ENCODE measurements at places on chromosomes 11 and 22.

DNA sequence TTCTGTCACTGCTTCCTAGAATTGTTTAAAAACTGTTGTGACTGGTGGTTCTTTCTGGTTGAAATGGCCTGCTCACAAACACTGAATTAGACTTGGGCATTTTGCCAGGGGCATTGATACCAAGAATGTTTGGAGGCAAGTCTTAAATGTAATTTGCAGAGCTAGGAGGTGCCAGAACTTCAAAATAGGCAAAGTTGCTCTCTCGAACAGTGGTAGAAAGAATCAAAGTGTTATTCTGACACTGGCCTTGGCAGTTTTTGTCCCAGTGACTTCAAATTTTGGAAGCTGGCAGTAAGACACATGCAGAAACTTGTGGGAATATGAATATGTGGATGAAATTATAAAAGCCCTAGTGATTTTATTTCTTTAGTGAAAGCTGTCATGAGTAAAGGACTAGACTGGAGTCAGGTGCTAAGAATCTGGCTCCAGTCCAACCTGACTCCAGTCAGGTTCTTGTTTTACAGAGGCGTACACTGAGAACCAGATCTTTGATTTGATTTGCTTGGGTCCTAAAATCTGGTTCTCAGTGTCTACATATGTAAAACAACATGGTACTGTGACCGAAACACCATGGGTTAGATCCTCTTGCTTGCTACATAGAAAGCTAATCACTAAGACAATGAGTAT lies 20.9 kb downstream of the SVIP start:
- DNase-seq = no peak

DNA sequence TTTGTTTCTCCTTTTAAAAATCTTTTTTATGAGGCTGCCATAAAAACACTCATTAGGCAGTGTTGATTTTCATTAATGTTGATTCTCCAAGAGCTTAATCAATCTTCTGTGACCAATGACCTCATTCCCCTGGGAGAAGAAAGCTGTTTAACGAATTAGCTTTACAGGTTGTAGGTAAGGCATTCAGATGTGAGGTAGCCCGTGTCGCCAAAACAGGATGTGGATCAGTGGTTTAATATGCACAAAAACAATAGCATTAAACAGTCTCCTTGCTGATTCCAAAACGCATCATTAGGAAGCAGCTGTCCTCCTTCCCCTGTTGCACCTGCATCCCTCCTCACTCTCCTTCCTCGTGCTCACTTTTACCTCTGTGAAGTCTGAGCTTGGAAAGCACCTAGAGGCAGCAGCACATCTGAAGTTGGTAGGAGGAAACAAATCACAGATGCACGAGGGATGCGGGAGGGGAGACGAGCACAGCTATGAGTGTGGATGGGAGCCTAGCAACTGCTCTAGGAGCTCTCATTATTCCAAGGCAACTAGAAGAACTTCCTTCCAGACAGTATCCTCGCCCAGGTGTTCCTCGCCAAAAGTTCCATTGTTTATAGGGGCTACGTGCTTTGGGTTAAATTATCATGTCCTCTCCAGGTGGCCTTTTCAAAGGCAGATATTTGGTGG lies 179.4 kb upstream of the SNX19 start:
- DNase-seq = no peak

DNA sequence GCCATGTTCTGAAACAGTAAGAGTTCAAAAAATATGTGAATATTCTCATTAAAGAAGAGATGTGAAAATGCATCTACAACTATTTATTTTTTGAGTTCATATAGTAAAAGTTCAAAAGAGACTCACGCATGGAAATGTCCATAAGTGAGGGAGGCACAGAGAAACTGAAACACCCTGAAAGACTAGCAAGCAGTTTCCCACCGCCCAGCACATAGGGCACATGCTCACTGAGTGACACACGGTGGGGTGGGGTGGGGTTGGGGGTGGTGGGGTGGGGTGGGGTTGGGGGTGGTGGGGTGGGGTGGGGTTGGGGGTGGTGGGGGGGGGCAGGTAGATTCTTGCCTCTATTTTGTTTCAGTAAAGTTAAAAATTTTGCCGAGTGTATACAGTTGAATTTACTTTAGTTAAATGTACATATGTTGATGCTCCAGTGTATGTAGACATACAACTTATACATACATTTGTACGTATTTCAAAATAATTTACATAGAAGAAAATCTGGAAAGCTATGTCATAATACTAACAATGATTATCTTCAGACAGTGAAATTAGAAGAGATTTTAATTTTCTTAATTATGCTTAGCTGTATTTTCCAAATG lies 6.3 kb downstream of the CCDC34 start:
- DNase-seq = no peak

GRCh38 chr11:93497596-93497995 lies 45.6 kb downstream of the SMCO4 start:
- no peak for DNase-seq

DNA sequence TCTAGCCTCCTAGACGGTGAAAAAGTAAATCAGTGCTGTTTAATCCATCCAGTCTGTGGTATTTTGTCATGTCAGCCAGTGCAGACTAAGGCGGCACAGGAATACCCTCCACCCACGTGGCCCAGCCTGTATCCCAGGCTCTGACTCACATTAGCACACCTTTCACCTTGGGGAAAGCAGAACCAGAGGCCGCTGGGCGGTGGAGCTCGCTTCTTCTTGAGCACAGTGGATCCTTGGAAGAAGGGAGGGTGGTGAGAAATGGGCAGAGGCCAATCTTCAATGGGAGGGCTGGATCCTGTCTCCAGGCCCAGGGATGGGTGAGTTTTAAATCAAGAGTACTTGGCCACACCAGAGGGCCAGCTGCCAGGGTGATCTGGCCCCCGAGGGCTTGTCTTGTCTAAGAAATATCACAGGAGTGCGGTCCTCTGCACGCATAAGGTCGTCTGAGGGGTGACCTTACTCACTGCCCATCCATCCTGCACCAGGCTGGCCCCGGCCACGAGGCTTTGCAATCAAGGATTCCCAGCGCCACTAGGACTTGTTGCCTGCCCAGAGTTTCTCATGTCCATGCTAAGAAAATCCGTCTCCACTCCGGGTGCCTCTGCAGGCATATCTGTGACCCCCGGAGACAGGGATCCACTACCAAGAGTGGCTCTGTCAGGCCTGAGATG lies 658.5 kb downstream of the BRD1 start:
- no peak for DNase-seq

- DNase-seq = no peak
Observed at GRCh38 chr11:67646535-67647336, 3.8 kb downstream of the ACY3 start.

GRCh38 chr22:20793748-20794649 lies 20.1 kb downstream of the SERPIND1 start:
- DNase-seq = no peak

GRCh38 chr11:46450846-46451477 lies 59.4 kb upstream of the CHRM4 start:
- no peak for DNase-seq

GRCh38 chr22:23216461-23217170 lies 36.3 kb downstream of the BCR start:
- DNase-seq = no peak

DNA sequence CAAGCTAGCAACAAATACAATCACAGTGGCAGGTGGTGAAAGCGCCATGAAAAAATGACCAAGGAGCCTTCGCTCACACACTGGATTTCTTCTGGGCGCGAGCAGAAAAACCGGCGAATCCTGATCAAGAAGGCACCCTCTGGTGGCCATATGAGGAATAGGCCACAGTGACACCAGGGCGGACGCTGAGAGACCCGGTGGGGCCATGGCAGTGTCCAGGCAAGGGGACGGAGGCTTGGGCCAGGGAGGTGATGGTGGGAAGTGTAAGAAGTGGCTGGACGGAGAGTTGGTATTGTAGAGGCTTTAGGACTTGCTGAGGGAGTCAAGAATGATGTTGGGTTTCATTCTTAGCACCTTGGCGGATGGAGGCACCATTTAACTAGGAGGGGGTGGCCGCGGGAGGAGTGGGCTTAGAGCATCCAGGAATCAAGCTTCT lies 16.9 kb upstream of the RAC2 start:
- DNase-seq = peak; percentile 58

DNA sequence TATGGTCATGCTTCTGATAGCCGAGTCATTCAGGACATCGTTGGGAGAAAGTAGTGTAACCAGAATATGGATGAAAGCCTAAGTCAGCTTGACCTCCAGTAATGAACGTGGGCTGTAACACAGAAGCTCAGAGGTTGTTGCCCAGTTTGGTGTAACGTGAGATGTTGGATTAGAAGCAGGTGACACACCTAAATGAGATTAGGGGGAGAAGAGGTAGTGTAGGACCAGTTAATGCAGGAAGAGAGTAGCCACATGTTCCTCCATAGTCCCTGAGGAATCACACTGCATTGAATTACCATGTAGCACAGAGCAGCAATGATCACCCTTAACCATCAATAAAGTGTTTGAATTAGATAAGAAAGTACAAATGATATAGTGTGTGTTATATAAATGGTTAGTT lies 20.4 kb downstream of the FBXO7 start:
- DNase-seq = no peak

- peak; percentile 37 for DNase-seq
Observed at GRCh38 chr11:58576887-58577471, 1.3 kb upstream of the LPXN start.

- DNase-seq = no peak
Observed at GRCh38 chr11:107973641-107974040, 35.1 kb upstream of the CUL5 start.

- no peak for DNase-seq
Observed at GRCh38 chr11:123286761-123287160, 91.7 kb upstream of the CLMP start.

DNA sequence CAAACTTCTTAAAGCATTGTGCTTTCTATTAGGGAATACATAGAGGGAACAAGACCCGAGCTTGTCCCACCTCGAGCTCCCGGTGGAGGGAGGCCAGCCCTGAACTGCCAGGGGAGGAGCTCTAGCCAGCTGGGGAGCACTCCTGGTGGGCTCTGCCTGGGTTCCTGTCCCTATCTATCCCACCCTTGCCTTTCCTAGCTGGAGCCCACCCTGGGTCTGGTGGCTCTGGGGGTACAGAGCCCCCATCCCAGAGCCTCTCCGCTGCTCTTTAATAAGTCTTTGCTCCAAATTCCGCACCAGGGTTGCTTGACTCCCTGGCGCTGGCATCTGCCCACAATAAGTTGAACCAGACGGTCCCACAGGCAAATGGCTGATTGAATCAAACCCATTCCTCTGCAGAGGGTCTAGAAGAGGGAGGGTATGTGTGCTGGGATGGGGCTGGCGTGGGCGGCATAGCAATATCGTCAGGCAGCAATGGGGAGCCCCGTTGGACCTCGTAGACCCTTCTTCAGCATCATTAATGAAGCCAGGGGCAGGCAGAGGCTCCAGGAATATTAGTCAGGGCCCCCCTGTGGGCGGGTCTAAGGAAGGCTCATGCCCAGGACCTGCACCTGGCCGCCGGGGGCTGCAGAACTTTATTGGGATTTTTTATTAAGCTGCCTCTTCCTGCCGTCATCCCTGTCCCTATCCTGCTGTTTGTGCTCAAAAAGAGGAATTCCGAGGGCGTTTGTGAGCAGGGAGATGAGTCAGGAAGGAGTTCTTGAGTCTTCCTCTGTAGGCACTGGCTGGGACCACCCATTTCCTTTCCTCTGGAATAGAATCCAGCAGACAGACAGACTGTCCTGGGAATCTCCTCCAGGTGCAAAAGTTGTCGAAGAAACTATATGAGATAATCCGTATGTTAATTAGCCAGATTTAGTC lies 38.5 kb upstream of the RIC3 start:
- DNase-seq = no peak

GRCh38 chr11:71542879-71543777 lies 5.1 kb upstream of the KRTAP5-9 start:
- DNase-seq = no peak

- no peak for DNase-seq
Observed at GRCh38 chr11:115409116-115409670, 95.0 kb downstream of the CADM1 start.

- no peak for DNase-seq
Observed at GRCh38 chr11:34184505-34185015, 79.1 kb downstream of the NAT10 start.

DNA sequence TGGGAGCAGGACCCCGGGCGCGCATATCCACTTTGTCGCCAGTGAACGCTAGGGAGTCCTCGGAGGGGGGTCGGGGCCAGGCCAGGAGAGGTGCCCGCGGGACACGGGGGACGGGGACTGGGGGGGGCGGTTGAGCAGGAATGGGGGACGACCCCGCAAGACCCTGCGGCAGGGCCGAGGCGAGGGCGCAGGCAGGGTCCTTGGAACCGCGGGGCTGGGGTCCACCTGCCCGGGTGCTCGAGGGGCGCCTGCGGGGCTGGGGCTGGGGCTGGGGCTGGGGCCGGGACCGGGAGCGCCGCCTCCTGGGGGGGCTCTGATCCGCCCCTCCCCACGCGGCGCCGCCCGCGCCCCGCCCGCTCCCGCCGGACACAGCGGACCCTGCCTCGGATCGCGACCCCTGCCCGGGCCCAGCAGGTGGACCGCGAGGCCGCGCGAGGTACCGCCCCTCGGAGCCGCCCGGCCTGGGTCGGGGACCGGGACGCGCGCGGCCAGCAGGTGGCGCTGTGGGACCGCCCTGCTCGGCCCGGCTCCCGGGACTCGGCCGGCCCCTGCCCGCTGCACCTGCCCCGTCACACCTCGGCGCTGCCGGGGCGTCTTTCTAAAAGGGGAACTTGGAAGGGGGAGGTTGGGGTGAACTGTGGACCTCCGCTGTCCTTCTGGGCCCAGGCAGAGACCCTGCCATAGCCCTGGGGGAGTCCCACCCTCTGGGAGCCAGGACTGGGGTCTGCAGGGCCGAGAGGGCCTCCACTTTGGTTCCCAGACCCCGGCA lies 11.0 kb downstream of the CRELD2 start:
- DNase-seq = peak; percentile 0

- DNase-seq = no peak
Observed at GRCh38 chr11:35003658-35004057, 87.2 kb downstream of the PDHX start.

DNA sequence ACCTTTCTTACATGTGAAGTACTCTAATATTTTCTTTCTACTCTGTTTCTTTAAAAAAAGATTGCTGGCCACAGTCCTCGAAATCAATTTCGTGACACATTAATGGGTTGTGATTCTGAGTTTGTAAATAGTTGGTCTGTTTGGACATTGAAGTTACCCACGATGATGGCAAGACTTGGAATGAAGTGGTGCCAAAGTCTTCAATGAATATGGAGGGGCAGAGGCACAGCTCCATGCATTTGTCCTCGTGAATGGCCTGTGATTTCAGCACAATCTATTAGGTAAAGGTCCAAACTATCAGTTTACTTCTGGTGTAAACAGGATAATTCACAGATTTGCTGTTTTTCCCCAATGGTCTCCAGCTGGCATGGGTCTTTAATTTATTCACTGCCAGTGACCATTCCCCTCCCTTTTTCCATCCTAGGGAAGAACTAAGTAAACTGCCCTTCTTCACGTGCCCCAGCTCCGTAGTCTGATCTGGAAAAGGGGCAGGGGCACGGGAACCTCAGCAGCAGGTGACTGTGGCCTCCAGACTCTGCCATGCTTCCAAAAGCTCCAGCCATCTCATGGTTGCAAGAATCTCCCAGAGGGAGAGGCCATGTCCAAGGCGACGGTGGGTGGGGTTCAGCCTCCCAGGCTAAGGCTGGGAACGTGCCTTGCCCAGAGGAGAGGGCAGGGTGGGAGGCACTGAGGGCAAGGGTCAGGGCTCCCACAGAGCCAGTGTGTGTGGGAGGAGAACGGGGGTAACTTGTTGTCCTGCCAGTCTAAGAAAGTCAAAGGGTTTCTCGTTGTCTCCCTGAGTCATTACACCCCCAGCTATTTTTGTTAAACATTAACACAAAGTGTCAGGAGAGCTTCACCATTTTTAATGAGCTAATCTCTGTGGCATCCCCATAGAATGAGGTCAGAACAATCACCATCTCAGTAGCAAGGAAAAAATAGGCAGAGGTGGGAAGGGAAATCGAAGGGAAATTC lies 16.9 kb upstream of the PEX26 start:
- DNase-seq = peak; percentile 98

- DNase-seq = no peak
Observed at GRCh38 chr22:50673231-50674129, 857 bp downstream of the SHANK3 start.

GRCh38 chr22:47174096-47174495 lies 411.6 kb downstream of the TBC1D22A start:
- DNase-seq = no peak
